Effector memory CD8-positive, alpha-beta T cell (primary cell): ENCODE measurements at places on chromosomes 3 and 15.

DNA sequence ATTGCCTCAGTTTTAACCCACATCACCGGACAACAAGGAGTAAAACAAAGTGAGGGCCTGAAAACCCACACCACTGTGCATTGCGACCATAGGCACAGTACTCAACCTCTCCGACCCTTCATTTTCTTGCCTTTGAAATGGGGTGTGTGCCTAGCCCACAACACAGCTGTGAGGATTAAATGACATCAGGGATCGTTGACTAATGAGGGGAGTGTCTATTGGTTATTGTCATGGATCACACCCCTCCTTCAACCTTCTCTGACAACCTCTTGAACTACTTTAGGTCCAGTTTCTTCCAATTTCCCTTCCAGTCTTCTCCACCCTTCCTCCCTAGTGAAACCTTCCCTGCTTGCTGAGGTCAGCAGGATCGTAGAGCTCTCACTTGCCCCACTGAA lies 89.5 kb downstream of the HES1 start:
- DNase-seq = no peak

GRCh38 chr3:49339581-49339940 lies 292 bp downstream of the USP4 start:
- peak; percentile 13 for DNase-seq

GRCh38 chr3:153573481-153573880 lies 411.5 kb downstream of the RAP2B start:
- no peak for DNase-seq

GRCh38 chr15:98896802-98897732 lies 110.5 kb downstream of the PGPEP1L start:
- no peak for DNase-seq

GRCh38 chr15:70605606-70606410 lies 157.6 kb downstream of the UACA start:
- no peak for DNase-seq

DNA sequence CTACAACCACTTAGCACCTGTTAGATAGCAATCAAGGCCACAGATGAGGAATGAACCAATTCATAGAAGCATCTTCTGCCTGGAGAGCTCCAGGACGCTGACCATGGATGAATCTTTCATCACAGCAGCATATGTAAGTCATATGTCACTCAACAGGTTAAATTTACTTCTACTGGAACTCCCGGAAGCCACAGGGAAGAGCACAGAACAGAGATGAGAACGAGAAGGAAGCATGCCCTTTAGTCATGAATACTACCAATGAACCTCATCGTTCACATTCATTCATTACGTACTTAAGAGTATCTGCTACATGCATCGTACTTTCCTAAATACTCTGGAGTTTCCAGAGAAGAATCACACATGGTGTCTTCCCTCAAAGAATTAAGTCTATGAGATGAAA lies 192.8 kb downstream of the STT3B start:
- DNase-seq = no peak

GRCh38 chr3:48656061-48656840 lies 6.4 kb downstream of the CELSR3 start:
- DNase-seq = peak; percentile 87

GRCh38 chr3:105798381-105798934 lies 70.4 kb downstream of the CBLB start:
- DNase-seq = no peak
